ENCODE measurements at places on chromosomes 16 and 17. TPM values are rescaled to one million over a fixed set of nuclear protein-coding genes. Genes with fewer than 3 reads are reported as not detected.

CENPV gene
- total RNA-seq: 9.8 TPM

PITPNM3 gene
- 0.58 TPM for total RNA-seq

OR1F1 gene
- not detected for total RNA-seq

ATP2A1 gene
- total RNA-seq: 0.89 TPM

AOC3 gene
- 1.7 TPM for total RNA-seq

GRCh38 chr16:75097941-75098901 is 18.4 kb downstream of the LDHD start:
- H3K36me3 ChIP-seq: no peaks in the 10 kb centered on the region
- no peaks in the 10 kb centered on the region for H3K27me3 ChIP-seq
- H3K4me3 ChIP-seq: no peak overlapping the region
- H3K4me1 ChIP-seq: peaks cover 33% of the 10 kb centered on the region

DNA sequence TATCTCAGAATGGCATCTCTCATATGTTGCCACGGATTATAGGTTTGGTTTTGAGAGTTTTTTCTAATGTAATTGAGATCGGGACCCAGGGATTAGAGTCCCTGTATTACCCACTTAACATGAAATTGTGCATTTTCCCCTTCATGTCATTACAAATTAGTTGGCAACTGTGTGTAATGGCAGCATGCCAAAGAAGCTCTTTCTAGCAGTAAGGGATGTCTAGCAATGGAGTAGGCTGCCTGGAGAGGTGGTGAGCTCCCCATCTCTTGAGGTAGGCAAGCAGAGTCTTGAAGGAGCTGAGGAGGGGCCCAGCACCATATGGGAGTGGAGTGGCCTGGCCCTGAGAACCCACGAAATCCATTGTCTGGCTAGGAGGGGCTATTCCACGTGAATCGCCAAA is 10.0 kb upstream of the KATNB1 start:
- no peak overlapping the region for H3K27ac ChIP-seq
- no peak overlapping the region for H3K4me3 ChIP-seq
- H3K4me1 ChIP-seq: no peaks in the 10 kb centered on the region
- H3K27me3 ChIP-seq: no peaks in the 10 kb centered on the region

DNA sequence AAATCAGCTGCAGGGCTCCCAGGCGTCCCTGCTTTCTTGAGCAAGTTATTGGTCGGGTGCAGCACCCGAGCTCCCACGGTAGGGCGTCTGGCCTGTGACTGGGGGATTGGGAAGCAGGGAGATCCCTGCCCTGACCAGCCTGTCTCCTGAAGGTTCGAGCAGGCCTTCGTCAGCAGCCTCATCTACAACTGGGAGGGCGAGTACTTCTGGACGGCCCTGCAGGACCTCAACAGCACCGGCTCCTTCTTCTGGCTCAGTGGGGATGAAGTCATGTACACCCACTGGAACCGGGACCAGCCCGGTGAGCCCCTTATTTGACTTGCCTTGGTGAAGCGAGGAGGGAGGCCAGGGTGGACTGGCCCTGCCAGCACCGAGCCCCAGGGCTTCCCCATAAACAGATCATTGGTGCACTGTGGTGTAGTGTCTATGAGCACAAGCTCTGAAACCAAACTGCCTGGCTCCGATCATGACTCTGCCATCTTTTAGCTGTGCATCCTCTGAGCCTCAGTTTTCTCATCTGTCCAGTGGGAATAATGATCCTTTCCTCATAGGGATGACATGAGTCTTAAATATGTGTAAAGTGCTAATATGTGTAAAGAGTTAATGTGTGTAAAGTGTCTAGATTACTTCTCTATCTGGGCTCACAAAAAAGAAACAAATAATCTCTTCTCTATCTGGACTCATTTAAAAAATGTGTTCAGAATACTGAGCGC is 48.9 kb downstream of the MRC2 start:
- no peak for DNase-seq
- H3K27ac ChIP-seq: no peak overlapping the region
- H3K4me3 ChIP-seq: no peak overlapping the region
- no peaks in the 10 kb centered on the region for H3K36me3 ChIP-seq

DNA sequence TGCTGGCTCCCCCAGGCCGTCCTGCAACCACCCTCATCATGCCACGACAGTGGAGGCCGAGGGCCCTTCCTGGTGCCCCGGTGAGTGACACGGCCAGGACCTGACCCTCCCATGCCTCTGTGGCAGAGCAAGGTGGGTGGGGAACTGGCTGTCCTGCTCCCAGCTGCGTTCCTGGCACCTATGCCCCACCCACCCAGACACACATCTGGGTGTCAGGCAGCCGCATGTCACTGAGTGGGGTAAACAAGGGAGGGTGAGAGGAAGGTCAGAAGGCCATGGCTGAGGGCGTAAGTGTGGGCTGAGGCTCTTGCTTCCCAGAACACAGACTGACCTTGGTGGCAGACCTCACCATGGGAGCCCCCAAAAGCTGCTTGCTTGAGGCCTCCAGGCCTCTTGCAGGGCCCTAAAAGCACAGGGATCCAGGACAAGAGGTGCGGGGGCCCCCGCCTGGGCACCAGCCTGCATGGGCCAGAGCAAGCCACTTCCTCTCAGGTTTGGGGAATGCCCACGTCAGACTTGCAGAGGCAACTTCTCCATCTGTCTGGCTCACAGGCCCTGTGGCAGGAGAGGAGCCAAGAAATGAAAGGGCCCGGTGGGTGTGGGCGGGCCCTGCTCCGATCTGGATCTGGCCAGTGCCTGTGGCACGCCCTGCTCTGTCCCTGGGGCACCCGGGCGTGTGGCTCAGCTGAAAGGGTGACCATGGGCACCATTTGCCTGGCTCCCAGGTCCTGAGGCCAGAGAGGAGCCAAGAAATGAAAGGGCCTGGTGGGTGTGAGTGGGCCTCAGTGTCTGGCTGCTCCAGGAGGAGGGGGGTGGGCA is 3.9 kb upstream of the CCDC57 start:
- H3K27ac ChIP-seq: no peak overlapping the region
- H3K4me1 ChIP-seq: peaks cover 28% of the 10 kb centered on the region
- no peak for DNase-seq
- no peaks in the 10 kb centered on the region for H3K27me3 ChIP-seq
- H3K36me3 ChIP-seq: peaks cover 4% of the 10 kb centered on the region

DNA sequence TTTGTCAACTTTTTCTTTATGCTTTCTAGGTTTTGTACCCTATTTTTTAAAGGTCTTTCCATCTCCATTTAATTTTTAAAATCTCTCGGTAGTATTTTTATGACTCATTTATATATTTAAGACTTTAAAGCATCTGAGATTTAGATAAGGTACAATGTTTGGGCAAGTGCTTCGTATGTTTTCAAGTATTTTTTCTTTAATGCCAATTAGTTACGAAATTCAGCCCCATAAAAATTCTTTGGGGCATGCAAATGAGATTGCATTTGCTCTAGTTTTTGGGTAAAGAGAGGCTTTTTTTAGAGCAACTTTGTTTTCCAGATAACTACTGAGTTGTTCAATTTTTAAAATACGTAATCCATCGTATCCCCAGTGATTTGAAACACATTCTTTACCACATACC is 65.3 kb upstream of the CRHR1 start:
- H3K27me3 ChIP-seq: no peaks in the 10 kb centered on the region
- no peaks in the 10 kb centered on the region for H3K4me1 ChIP-seq
- H3K36me3 ChIP-seq: no peaks in the 10 kb centered on the region

DNA sequence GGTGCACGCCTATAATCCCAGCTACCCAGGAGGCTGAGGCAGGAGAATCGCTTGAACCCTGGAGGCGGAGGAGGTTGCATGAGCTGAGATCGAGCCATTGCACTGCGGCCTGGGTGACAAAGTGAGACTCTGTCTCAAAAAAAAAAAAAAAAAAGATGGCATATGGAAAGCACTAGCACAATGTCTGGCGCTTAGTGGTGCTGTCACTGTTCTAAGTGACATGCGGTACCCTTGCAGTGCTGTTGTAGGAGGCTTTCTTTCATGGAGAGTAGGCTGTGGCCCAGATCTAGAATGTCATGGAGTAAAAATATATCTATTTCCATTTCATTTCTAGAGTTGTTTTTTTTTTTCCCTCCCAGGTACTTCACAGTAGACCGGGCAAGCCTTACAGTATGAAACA is 14.6 kb upstream of the METTL9 start:
- no peaks in the 10 kb centered on the region for H3K4me1 ChIP-seq
- H3K4me3 ChIP-seq: no peak overlapping the region
- no peak for DNase-seq
- H3K27me3 ChIP-seq: no peaks in the 10 kb centered on the region
- no peak overlapping the region for H3K27ac ChIP-seq
- no peaks in the 10 kb centered on the region for H3K36me3 ChIP-seq

- no peak overlapping the region for H3K27ac ChIP-seq
- no peak for DNase-seq
- no peaks in the 10 kb centered on the region for H3K36me3 ChIP-seq
- no peak overlapping the region for H3K4me3 ChIP-seq
- H3K4me1 ChIP-seq: no peaks in the 10 kb centered on the region
Observed at GRCh38 chr16:1145383-1146100, 7.4 kb upstream of the CACNA1H start.

DNA sequence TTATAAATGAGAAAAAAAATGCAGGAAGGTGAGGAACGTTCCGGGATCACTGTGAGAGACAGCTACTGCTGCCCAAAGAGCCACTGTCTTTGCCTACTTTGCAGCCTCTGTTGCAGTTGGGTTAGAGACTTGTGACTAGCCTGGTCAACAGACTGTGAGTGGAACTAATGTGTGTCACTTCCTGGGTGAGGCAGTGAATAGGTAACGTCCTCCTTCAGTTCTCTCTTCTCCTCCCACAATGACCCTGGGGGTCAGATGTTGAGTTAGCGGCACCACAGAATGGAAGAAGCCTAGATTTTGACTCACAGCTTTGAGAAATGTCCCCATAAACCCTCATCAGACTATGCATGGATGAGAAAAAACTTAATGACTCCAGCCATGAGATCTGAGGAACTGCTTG is 5.2 kb downstream of the C16orf46 start:
- no peak for DNase-seq
- H3K27ac ChIP-seq: no peak overlapping the region
- H3K36me3 ChIP-seq: no peaks in the 10 kb centered on the region

DNA sequence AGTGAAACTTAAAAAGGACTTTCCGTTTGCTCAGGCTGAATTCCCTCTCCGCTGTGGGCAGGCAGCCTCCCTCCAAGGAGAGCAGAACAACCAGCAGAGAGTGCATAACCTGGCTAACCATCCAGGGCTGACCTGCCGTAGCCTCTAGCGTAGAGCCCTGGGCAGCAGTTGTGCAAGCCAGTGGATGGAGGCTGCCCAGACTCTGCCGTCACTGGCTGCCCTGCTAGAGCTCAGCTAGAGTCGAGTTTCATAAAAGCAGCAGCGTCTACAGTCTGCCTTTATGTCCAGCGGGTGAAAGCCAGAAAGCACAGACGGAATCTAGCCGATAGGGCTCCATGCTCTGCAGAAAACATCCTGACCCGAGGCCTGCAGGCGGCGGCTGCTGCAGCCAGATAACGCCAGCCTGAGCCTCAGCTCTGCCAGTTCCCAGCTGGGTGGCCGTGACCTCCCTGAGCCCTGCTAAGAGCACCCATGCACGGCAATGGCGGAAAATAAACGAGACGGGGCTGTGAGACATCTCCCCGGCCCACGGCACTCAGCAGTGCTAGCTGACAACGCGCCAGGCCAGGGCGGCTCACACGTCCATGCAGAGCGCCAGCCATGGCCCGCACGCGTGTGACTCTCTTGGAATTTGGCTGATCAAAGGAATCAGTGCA is 231.3 kb downstream of the ENGASE start:
- H3K36me3 ChIP-seq: no peaks in the 10 kb centered on the region
- DNase-seq: no peak
- no peaks in the 10 kb centered on the region for H3K4me1 ChIP-seq
- no peak overlapping the region for H3K27ac ChIP-seq
- no peak overlapping the region for H3K4me3 ChIP-seq
- no peaks in the 10 kb centered on the region for H3K27me3 ChIP-seq

GRCh38 chr17:71371809-71372208 is 749.0 kb upstream of the SOX9 start:
- no peak overlapping the region for H3K27ac ChIP-seq
- H3K4me3 ChIP-seq: no peak overlapping the region

- peaks cover 20% of the 10 kb centered on the region for H3K36me3 ChIP-seq
- peaks cover under 1% of the 10 kb centered on the region for H3K4me1 ChIP-seq
- H3K27me3 ChIP-seq: no peaks in the 10 kb centered on the region
- no peak overlapping the region for H3K4me3 ChIP-seq
- no peak overlapping the region for H3K27ac ChIP-seq
- DNase-seq: no peak
Observed at GRCh38 chr17:78795861-78796516, 13.9 kb upstream of the CYTH1 start.

DNA sequence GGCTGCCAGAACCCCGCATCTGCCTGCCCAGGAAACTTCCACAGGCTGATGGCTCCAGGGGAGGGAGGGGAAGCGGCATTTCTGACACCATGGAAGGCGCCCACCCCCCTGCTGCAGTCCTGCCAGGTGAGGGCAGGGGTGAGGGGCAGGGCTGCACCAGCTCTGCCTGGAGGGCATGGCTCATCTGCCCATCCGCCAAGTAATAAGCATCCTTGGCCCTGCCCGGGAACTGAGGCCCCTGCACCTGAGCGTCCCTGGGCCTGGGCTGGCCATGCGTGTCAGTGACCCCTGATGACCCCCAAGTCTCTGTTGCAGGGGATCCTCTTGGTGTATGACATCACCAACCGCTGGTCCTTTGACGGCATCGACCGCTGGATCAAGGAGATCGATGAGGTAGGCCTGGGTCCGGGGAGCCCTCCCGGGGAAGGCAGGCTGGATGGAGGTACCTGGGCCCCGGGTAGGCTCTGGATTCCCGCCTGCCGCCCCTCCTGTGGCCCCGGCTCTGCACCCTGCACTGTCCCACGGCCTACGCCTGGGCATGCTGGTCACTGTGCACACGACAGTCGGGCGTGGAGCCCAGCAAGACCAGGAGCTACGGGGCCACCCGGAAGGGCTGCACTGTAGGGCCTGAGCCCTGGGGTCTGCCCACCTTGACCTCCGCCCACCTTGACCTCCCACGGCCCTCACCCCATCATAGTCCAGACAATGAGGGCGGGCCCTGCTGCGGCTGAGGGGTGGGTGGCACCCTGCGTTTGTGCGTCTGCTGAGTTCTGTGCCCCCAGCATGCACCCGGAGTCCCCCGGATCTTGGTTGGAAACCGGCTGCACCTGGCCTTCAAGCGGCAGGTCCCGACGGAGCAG is 5.4 kb upstream of the WFIKKN1 start:
- no peaks in the 10 kb centered on the region for H3K36me3 ChIP-seq
- no peak overlapping the region for H3K4me3 ChIP-seq
- no peak overlapping the region for H3K27ac ChIP-seq
- no peak for DNase-seq
- H3K27me3 ChIP-seq: no peaks in the 10 kb centered on the region
